ENCODE measurements at places on chromosomes 13 and 19.

- DNase-seq, result no peak
Measured at GRCh38 chr19:54587026-54587425, 6.4 kb upstream of the LILRA1 start.

- no peak for DNase-seq
Measured at GRCh38 chr13:107339209-107339608, 771.3 kb upstream of the ARGLU1 start.

- no peak for DNase-seq
Measured at GRCh38 chr19:6891761-6892385, 4.5 kb downstream of the ADGRE1 start.

- no peak for DNase-seq
Measured at GRCh38 chr13:109383683-109384082, 402.7 kb downstream of the IRS2 start.

All from activated CD4-positive, alpha-beta T cell treated with anti-CD3 and anti-CD28 coated beads for 1 hour (primary cell).